ENCODE measurements at places on chromosomes 6 and 20.

DNA sequence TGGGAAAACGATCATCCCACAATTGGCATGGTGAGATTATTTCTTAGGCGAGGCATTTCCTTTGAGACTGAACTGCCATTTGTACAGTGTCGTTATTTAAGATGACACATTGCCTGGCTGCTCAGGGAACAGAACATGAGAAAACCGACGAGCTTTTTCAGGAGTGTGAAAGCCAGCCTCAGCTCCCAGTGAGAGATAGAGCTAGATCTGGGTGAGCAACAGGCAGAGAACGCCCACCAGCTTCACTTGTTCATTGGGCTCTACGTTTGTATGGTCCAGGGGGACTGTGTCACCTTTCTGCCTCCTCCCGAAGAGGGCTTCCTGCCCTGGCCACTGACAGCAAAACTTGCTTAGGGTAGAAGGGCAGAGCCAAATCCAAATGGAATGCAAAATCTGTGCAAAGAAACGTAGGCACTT is 378.1 kb downstream of the RNGTT start:
- H3K36me3 ChIP-seq, result no peaks in the 10 kb centered on the region
- H3K4me1 ChIP-seq, result no peaks in the 10 kb centered on the region
- no peak for DNase-seq
- no peak overlapping the region for H3K4me3 ChIP-seq
- peaks cover 1% of the 10 kb centered on the region for H3K27me3 ChIP-seq
- H3K27ac ChIP-seq, result no peak overlapping the region

GRCh38 chr20:57620999-57621398 is 773 bp upstream of the ZBP1 start:
- H3K4me3 ChIP-seq, result peak overlapping the region; percentile 45
- H3K4me1 ChIP-seq, result peaks cover 73% of the 10 kb centered on the region
- peaks cover 7% of the 10 kb centered on the region for H3K36me3 ChIP-seq
- H3K27ac ChIP-seq, result peak overlapping the region; percentile 95
- no peaks in the 10 kb centered on the region for H3K27me3 ChIP-seq

GRCh38 chr20:48923149-48923718 is 1.7 kb downstream of the ARFGEF2 start:
- no peak overlapping the region for H3K4me3 ChIP-seq
- H3K27me3 ChIP-seq, result no peaks in the 10 kb centered on the region
- DNase-seq, result no peak
- no peaks in the 10 kb centered on the region for H3K36me3 ChIP-seq

DNA sequence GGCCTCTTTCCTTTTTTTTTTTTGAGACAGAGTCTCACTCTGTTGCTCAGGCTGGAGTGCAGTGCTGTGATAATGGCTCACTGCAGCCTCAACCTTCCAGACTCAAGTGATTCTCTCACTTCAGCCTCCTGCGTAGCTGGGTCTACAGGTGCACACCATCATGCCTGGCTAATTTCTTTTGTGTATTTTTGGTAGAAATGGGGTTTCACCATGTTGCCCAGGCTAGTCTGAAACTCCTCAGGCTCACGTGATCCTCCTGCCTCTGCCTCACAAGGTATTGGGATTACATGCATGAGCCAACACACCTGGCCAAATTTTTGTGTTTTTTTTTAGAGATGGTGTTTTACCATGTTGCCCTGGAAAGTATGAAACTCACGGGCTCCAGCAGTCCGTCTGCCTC is 29.3 kb downstream of the SRC start:
- no peak overlapping the region for H3K27ac ChIP-seq
- no peak overlapping the region for H3K4me3 ChIP-seq
- DNase-seq, result no peak
- H3K36me3 ChIP-seq, result no peaks in the 10 kb centered on the region
- peaks cover 19% of the 10 kb centered on the region for H3K4me1 ChIP-seq
- no peaks in the 10 kb centered on the region for H3K27me3 ChIP-seq

DNA sequence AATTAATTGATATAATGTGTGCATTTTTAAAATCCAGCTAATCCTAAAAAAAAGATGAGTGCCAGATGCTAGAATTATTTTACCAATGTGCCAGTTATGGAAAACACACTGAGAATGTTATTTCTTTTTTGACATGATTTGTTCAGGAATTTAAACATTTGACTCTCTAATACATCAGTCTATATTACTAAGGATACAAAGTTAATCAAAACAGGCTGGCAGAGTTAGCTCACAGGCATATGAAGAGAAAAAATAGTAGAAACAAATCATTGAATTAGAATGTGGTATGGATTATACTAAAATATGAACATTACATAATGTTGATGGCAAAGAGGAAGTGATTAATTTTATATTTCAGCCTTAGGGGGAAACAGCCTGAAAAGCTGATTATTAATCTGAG is 368.3 kb upstream of the GJE1 start:
- H3K27ac ChIP-seq, result no peak overlapping the region
- no peaks in the 10 kb centered on the region for H3K4me1 ChIP-seq
- H3K4me3 ChIP-seq, result no peak overlapping the region

DNA sequence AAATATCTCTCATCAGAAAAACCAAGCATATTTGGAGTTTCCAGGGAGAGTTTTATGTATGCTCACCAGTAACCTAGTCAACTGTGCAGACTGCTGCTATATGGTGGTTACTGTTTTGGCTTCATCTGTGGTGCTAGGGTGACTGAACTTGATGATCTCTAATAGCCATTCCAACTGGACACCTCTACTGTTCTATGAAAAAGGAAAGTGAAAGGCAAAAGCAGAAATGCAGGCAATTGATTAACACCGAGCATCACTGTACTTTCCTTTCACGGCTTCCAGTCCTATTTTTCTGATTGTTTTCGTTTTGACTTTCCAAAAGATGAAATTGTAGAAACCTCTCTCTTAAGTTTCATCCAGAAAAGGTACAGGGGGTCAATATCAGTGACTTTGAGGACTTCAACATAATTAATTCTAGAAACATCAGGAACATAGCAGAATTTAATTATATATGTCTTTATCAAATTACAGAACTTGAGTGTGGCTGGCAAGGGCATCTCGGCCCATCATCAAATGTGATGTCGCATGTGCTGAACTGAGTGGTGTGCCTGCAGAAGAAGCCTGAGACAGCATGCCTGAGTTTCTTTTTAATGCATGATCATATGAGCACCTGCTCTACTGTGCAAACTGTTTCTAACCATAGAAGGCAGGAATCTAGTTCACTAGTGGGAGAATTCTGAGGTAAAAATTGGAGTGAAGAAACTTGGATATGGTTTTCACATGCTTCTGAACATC is 464.3 kb upstream of the FLRT3 start:
- no peak for DNase-seq
- no peak overlapping the region for H3K27ac ChIP-seq
- no peak overlapping the region for H3K4me3 ChIP-seq
- no peaks in the 10 kb centered on the region for H3K36me3 ChIP-seq
- H3K27me3 ChIP-seq, result no peaks in the 10 kb centered on the region

DNA sequence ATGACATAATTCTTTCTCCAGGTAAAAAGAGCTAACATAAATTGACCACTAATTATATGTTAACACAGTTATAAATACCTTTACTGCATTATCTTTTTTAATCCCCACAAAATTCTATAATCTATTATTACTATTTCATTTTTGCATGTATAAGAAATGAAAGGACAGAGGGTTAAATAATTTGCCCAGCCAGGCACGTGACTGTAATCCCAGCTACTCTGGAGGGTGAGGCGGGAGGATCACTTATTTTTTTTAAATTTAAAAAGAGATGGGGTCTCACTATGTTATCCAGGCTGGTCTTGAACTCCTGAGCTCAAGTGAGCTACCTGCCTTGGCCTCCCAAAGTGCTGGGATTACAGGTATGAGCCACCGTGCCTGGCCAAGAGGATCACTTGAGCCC is 121.9 kb downstream of the SGK1 start:
- H3K27me3 ChIP-seq, result no peaks in the 10 kb centered on the region
- DNase-seq, result no peak
- H3K27ac ChIP-seq, result no peak overlapping the region
- H3K4me3 ChIP-seq, result no peak overlapping the region
- H3K36me3 ChIP-seq, result no peaks in the 10 kb centered on the region

- peaks cover 8% of the 10 kb centered on the region for H3K4me1 ChIP-seq
- no peaks in the 10 kb centered on the region for H3K27me3 ChIP-seq
- DNase-seq, result no peak
- H3K4me3 ChIP-seq, result no peak overlapping the region
- no peaks in the 10 kb centered on the region for H3K36me3 ChIP-seq
These were observed 10.5 kb downstream of the SNAI1 start for GRCh38 chr20:49993301-49993751.

DNA sequence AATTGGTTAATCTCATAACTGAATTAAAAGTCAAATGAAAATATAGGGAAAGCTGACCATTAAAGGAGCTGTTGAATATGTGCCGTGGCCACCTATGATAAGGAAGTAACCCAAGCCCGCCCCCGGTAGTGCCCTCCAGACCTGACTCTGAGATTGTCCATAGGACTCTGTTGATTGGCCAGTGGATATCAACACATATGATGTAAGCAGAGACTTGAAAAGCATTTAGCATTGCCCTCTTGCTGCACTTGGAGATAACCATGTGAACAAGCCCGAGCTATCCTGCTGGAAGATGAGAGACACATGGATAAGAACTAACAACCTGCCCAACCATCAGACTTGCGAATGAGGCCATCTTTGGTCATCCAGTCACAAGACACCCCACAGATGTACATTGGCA is 83.2 kb downstream of the LINC00237 start:
- H3K27ac ChIP-seq, result no peak overlapping the region
- no peak for DNase-seq
- H3K27me3 ChIP-seq, result peaks cover 4% of the 10 kb centered on the region
- no peak overlapping the region for H3K4me3 ChIP-seq
- H3K36me3 ChIP-seq, result no peaks in the 10 kb centered on the region
- no peaks in the 10 kb centered on the region for H3K4me1 ChIP-seq

DNA sequence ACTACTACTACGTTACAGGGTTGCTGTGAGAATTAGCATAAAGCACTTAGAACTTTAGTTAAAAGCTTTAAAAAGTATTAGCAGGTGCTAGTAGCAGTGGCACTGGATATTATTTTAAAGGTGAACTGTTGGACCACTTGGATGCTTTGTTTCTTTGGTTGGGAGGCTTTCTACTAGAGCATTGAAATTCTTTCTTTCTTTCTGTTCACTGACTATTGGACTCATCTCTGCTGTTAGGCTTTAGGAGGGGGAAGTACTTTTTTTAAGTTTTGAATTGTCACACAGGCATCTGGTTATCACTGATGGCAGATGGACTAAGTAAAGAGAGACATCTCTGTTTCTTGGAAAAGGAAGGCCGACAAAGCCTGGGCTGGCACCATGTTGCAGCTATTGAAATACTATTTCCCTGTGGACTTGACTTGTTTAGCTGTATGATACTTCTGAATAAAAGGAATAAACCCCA is 4.8 kb downstream of the TBPL1 start:
- no peaks in the 10 kb centered on the region for H3K36me3 ChIP-seq
- H3K4me3 ChIP-seq, result no peak overlapping the region
- no peak for DNase-seq
- peaks cover 22% of the 10 kb centered on the region for H3K4me1 ChIP-seq

GRCh38 chr6:10323018-10323417 is 91.9 kb downstream of the TFAP2A start:
- DNase-seq, result no peak
- H3K4me3 ChIP-seq, result no peak overlapping the region
- H3K36me3 ChIP-seq, result no peaks in the 10 kb centered on the region
- H3K4me1 ChIP-seq, result no peaks in the 10 kb centered on the region

DNA sequence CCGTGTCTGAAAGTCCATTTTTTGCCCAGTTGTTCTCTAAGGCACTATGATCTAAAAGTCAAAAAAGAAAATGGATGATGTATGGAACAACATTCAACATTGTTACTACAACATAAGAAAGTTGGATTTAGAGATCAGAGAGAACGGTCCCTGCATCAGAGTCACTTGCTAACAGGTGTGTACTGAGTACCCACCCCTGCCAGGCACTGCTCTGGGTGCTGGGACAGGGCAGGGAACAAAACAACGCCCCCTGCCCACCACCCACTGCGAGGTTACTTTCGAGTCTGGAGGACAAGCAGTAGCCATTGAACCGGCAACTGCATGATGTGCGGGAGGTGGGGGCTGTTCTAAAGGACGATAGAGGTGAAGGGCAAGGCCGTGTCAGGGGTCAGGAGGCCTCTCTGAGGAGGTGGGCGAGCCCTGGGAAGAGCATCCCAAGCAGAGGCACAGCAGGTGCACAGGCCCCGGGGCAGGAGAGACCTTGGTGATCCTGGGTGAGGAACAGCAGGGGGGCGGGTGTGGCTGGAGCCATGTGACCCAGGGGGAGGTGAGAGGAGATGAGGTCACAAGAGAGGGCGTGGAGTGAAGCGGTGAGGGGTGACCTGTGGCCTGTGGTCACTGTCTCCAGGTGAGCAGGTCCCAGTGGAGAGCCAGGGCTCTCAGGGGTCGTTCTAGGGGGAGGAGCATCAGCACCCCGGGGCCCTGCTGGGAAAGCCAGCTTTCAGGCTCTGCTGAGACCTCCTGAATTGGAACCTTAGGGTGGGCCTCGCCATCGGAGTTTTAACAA is 197.5 kb upstream of the SULF2 start:
- DNase-seq, result no peak
- H3K27me3 ChIP-seq, result no peaks in the 10 kb centered on the region
- no peak overlapping the region for H3K4me3 ChIP-seq
- no peaks in the 10 kb centered on the region for H3K4me1 ChIP-seq

GRCh38 chr20:53981752-53982437 is 88.5 kb downstream of the BCAS1 start:
- H3K4me3 ChIP-seq, result no peak overlapping the region
- H3K36me3 ChIP-seq, result no peaks in the 10 kb centered on the region
- no peak for DNase-seq
- H3K27me3 ChIP-seq, result no peaks in the 10 kb centered on the region
- H3K4me1 ChIP-seq, result no peaks in the 10 kb centered on the region

DNA sequence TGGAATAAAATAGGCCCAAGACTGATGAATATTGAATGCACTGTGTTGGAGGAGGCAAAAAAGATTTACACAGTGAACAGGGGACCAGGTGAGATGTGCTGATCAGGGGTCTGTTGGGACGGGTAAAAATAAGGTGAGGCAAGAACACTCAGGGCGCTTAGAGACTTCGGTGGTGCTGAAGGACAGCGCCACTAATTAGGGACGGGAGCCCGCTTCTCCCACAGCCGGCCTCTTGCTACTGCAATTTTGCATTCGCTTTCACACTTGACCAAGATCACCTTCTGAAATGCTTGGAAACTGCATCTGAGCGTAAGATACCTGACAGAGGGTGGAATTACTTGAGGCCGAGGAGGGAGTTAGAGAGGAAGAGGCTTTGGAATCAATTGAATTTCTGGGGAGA is 7.3 kb downstream of the TFAP2D start:
- H3K4me3 ChIP-seq, result no peak overlapping the region
- no peak overlapping the region for H3K27ac ChIP-seq
- peaks cover 8% of the 10 kb centered on the region for H3K27me3 ChIP-seq
- DNase-seq, result no peak

GRCh38 chr6:105849746-105850145 is 236.4 kb upstream of the PRDM1 start:
- H3K36me3 ChIP-seq, result no peaks in the 10 kb centered on the region
- no peaks in the 10 kb centered on the region for H3K27me3 ChIP-seq
- no peak for DNase-seq
- H3K4me1 ChIP-seq, result no peaks in the 10 kb centered on the region

Data from natural killer cell (primary cell).